ENCODE measurements at places on chromosomes 3 and 15. TPM values are rescaled to one million over a fixed set of nuclear protein-coding genes. Genes with fewer than 3 reads are reported as not detected.
A peak's percentile ranks its signal among the peaks of the same experiment; 100 is the strongest.

Gene CPB1
- total RNA-seq, result not detected

Gene HESX1
- total RNA-seq, result not detected

- no peak for DNase-seq
These were observed 968.7 kb downstream of the EPHA3 start for GRCh38 chr3:90076136-90076535.

DNA sequence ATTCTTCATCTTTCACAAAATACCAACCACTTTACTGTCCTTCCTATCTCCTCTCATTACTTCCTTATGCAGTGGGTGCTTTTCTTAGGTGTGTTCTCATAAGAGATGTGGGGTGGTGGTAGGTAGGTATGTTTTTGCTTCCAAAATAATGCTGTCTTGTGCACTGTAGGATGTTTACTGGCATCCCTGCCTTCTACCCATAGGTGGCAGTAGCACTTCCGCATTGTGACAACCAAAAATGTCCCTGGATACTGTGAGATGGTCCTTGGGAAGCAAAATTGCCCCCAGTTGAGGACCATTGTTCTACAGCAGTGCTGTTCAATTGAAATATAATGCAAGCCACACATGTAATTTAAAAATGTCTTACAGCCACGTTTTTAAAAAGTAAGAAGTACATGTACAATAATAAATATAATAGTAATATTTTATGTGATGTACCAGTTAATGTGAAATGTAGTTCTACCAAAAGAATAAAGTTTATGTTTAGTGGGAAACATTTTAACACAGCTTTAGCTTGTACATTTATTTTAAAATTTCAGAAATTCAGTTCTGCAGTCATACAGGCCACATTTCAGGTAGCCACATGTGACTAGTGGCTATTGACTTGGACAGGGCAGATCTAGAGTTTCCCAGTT, 75.2 kb downstream of the NEO1 start:
- DNase-seq, result no peak

DNA sequence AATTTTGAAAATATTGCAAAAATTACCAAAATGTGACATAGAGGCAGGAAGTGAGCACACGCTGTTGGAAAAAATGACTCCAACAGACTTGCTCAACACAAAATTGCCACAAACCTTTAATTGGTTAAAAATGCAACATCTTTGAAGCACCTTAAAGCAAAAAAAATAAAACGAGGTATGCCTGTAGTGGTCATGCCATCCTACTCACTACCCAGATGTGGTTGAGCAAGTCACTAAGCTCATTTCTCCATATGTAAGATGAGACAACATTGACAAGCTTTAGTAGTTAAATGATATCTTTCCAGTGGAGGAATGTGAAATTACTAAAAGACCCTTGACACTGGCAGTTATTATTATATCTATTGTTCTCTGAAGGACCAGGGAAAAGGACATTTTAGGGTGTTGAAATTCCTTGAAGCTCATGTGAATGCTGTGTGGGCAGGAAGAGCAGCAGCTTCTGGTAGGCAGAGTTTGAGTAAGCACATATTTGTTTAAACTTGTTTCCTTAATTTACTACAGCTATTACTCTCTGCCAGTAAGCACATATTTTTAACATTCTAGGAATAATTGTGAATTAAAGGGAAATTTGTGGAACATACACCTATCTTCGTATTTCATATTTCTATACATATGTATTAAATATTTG, 131.6 kb upstream of the P2RY1 start:
- no peak for DNase-seq

GRCh38 chr15:88124199-88124598, 132.3 kb downstream of the NTRK3 start:
- DNase-seq, result no peak

GRCh38 chr15:40320931-40321371, 2.5 kb upstream of the INAFM2 start:
- no peak for DNase-seq

GRCh38 chr3:101223016-101223415, 97.4 kb downstream of the IMPG2 start:
- no peak for DNase-seq

Gene ALDH1A3
- total RNA-seq, result not detected

DNA sequence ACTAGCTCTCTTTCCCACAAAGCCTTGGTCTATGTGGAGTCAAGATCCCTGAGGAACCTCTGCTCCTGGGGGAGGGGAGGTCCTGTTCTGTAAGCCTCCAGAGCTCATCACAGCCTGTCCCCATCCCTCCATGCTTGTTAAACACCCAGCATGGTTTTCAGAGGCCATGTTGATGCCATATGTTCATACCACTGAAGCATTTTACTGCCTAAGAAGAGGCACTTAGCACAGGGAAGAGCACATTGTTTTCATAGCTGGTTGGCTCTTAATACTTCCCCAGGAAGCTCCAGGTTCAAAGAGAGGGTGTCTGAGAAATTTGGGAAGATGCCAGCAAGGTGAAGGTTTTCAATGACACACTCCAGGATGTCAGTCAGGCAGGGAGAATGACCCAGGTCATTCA, 25.6 kb downstream of the CPNE4 start:
- DNase-seq, result no peak

Gene RAD51
- total RNA-seq, result 57.6 TPM

DNA sequence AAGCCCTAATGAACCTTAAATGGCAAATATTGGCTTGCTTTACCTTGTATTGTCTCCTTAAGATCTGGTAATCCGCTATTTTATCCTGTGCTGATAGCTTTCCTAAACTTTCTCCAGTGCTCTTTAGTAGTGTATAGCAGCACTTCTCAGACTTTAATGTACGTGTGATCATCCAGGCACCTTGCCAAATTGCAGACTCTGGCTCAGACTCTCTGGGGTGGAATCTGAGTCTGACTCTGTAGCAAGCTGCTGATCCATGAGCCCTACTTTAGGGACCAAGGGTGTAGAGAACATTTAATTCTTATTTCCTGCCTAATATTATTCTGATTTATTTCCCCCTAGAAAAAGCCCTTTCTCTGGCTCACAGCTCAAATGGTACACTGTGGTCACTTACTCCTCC, 518.8 kb upstream of the ZNF385D start:
- no peak for DNase-seq

Gene ROPN1B
- not detected for total RNA-seq

Gene NOX5
- not detected for total RNA-seq

DNA sequence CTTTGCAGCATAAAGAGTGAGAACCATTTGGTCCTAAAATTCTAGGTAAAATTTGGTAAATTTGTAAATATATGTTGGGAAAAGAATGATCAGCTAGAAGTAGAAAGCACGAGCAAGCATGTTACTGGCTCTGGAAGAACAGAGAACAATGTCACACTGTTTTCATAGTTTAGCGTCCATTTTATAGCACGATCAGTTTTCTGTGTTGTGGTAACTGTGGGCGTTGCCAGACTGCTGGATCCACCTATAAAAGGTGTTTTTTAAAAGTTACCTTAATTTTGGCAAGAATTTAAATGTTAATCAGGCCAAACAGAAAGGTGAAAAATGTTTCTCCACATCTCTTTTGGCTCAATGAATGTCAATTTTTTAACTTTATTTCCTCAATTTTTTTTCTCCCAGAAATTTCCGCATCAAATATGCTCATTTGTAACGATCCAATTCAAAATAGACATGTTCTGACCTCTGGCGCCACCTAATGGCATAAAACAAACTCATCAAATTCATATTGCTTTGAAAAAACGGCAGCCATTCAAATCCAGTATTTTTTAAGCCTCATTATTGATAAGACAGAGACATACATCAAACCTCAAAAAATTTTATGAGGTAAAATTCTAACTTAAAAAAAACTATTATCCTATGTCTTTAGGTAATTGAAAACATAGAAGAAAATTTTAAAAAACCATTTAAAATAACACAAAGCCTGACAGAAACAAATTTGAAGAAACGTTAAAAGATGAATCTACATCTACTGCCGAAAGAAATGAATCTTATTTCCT, 5.5 kb upstream of the GP5 start:
- peak; percentile 21 for DNase-seq

- DNase-seq, result no peak
These were observed 25.0 kb upstream of the C3orf52 start for GRCh38 chr3:112061152-112061551.

DNA sequence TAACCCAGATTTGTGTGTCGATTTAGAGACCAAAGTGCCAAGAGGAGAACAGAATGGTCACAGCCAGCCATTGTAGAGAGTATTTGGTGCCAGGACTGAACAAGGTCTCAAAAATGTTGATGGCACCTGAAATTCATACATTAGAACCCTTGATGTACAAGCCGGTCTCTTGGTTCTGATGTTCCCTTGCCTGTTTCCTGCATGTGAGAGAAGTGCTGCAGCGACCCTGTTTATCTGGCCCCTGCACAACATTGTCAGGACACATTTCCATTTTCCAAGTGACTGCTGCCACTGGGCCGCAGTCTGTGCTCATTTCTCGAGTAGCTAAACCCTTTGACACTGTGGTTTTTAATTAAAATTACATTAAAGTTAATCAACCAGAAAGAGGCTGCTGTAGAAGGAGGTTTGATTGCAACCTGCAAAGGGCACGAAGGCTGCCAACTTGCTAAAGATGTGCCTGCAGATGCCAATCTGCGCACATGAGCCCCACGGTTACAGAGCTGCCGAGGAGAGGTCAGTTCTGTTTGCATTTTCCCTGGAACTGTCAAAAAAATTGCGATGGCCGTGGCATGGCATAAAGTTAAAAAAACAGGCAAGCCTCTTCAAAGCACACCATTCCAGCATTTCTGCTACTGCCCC, 136.4 kb upstream of the CMC1 start:
- DNase-seq, result no peak

GRCh38 chr15:67188551-67189218, 65.8 kb downstream of the AAGAB start:
- no peak for DNase-seq

DNA sequence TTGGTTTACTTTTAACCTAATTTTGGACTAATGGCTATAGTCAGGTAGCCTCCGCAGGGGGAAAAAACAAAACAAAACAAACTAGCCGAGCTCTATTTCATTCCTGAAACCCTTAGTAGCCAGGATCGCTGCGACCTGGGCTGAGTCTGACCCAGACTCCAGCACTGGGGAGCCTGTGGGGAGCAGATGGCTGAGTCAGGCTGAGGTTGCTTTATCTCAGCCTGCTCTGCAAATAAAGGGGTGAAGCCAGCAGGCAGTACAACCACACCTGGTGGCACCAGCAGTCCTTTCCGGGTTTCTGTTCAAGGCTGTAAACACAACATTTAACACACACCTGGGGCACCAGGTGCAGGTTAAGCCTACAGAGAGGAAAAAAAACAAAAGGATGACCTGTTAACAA, 27.3 kb downstream of the ABHD2 start:
- no peak for DNase-seq

- no peak for DNase-seq
These were observed 9.5 kb downstream of the NECTIN3 start for GRCh38 chr3:111081008-111081545.

DNA sequence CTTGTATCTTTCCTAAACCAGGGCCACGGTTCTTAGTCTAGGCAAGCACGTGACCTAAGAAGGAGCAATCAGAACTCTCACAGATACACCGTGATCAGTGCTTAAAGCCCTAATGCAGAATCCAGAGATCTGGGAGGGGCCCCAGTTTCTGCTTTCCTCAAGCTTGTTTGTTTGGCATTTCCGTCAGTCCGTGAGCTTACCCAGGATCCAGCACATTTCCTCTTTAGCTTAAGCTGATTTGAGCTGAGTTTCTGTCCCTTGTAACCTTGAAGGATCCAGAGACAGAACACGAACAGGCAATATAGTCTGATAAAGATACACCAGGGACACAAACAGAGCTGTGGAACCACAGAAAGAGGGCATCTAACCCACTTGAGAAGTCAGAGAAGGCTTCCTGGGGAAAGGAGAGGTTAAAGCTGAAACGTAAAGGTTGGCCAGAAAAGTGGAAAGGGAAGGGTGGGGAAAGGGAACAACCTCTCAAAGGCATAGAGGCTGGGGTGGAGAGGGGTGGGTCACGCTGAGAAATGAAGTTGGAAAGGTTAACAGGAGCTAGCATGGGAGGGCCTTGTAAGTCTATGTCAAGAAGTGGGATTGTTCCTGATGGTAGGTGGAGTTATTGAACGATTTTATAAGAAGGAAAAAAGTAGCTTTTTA, 42.1 kb upstream of the RARB start:
- DNase-seq, result no peak

GRCh38 chr3:89227218-89227617, 119.8 kb downstream of the EPHA3 start:
- no peak for DNase-seq

GRCh38 chr3:130894986-130895280, 1.0 kb downstream of the ATP2C1 start:
- DNase-seq, result no peak

Gene GOLGA8T
- not detected for total RNA-seq

- no peak for DNase-seq
These were observed 101.3 kb downstream of the DPH6 start for GRCh38 chr15:35444557-35445204.

Gene MESP2
- total RNA-seq, result not detected

DNA sequence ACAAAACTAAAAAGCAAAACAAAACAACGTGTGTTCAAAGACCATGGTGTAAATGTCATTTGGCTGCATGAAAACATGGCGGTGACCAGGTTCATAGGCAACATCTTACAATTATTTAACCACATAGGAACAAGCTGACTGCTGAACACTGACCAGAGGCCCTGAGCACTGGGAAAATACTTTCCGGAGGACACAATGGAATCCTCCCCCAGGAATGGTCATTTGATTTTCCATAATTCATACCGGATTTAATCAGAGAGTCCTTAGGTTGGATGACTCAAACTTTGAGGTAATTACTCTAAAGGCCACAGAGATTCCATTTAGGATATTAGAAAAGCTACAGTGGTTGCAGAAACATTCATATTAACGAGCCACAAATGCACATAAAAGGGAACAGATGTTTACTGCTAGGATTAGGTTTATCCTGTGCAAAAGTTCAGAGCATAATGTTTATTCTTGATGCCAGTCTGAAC, 254.7 kb downstream of the NR1D2 start:
- DNase-seq, result no peak

Gene CCNB2
- total RNA-seq, result 28.2 TPM

- no peak for DNase-seq
These were observed 1216.9 kb upstream of the GBE1 start for GRCh38 chr3:82978368-82978767.

GRCh38 chr3:45597171-45597570, 2.6 kb downstream of the LIMD1 start:
- no peak for DNase-seq

DNA sequence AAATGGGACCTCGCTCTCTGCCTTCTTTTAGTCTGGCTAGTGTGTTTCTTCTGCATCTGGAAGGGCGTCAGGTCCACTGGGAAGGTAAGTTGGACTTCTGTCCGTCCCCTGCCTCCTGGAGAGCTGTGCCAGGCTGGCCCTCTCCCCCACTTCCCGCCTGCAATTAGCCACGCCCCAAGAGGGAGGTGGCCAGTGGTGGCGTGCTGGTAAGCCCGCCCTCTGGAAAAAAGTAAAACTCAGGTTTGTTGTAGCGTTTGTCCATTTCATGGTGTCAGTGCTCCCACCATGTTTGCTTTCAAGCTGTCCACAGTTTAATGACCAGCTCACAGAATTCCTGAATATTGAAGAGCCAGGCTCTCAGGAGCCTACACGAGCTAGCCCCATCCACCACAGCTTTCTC, 55.6 kb downstream of the SLC6A6 start:
- no peak for DNase-seq

Gene PLOD2
- total RNA-seq, result 0.35 TPM

Data from CD8-positive, alpha-beta memory T cell (primary cell).